ENCODE measurements at places on chromosomes 1 and 21. TPM values are rescaled to one million over a fixed set of nuclear protein-coding genes. Genes with fewer than 3 reads are reported as not detected.

The C4BPB gene
- 0.10 TPM for total RNA-seq

The CR1L gene
- not detected for total RNA-seq

The ST6GALNAC5 gene
- 0.98 TPM for total RNA-seq

The TMPRSS3 gene
- total RNA-seq: not detected

The SHE gene
- 66.0 TPM for total RNA-seq

The RNU1-1 gene
- under 0.01 TPM for total RNA-seq

The CBR1 gene
- 32.2 TPM for total RNA-seq

All from vein endothelial cell (primary cell).